ENCODE measurements at places on chromosomes 3 and 15. TPM values are rescaled to one million over a fixed set of nuclear protein-coding genes. Genes with fewer than 3 reads are reported as not detected.

Gene GALNT15
- not detected for total RNA-seq

GRCh38 chr3:48695393-48695753, 9.7 kb upstream of the NCKIPSD start:
- peaks cover 21% of the 10 kb centered on the region for H3K4me1 ChIP-seq
- H3K27ac ChIP-seq: peak overlapping the region; percentile 85
- peaks cover 52% of the 10 kb centered on the region for H3K36me3 ChIP-seq
- DNase-seq: peak; percentile 94

GRCh38 chr15:39188314-39188713, 392.6 kb upstream of the THBS1 start:
- no peaks in the 10 kb centered on the region for H3K27me3 ChIP-seq
- no peak for DNase-seq
- no peak overlapping the region for H3K27ac ChIP-seq
- H3K4me3 ChIP-seq: no peak overlapping the region
- no peaks in the 10 kb centered on the region for H3K4me1 ChIP-seq

GRCh38 chr3:61645148-61645547, 83.8 kb downstream of the PTPRG start:
- no peak for DNase-seq
- no peak overlapping the region for H3K27ac ChIP-seq
- H3K36me3 ChIP-seq: no peaks in the 10 kb centered on the region
- no peak overlapping the region for H3K4me3 ChIP-seq
- H3K4me1 ChIP-seq: peaks cover 44% of the 10 kb centered on the region

DNA sequence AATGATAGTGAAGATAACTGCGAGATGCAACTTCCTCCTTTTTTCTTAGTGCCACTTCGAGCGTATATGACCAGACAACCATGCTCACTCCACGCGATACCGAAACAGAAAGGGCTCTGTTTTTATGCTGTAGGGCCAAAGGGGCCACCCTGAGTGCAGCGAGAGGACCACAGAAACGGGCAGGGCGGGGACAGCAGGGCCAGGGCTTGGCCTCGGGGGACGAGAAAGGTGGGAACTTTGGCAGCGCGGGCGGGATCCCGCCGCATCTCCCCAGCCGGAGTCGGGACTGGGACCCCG, 483 bp downstream of the VPS13C start:
- no peak overlapping the region for H3K27ac ChIP-seq
- DNase-seq: no peak
- peaks cover 9% of the 10 kb centered on the region for H3K4me1 ChIP-seq
- no peaks in the 10 kb centered on the region for H3K36me3 ChIP-seq
- H3K4me3 ChIP-seq: peak overlapping the region; percentile 84
- H3K27me3 ChIP-seq: peaks cover 48% of the 10 kb centered on the region
